Aortic smooth muscle cell (primary cell): ENCODE measurements at places on chromosomes 2 and 18. TPM values are rescaled to one million over a fixed set of nuclear protein-coding genes. Genes with fewer than 3 reads are reported as not detected.

The CDKL4 gene
- 1.2 and 1.7 TPM in 2 replicates for total RNA-seq

The ST8SIA3 gene
- total RNA-seq, result not detected in 2 replicates

The NEU4 gene
- not detected in 2 replicates for total RNA-seq

The PREPL gene
- total RNA-seq, result 74.0 and 89.9 TPM in 2 replicates

The KCNIP3 gene
- 0.13 and 0.31 TPM in 2 replicates for total RNA-seq

The GAREM1 gene
- 1.8 and 2.5 TPM in 2 replicates for total RNA-seq

The CHRNA1 gene
- total RNA-seq, result 0.06 and 0.13 TPM in 2 replicates

The POLE4 gene
- total RNA-seq, result 24.4 and 36.9 TPM in 2 replicates

The ABCG8 gene
- total RNA-seq, result not detected in 2 replicates

The IFIH1 gene
- total RNA-seq, result 5.5 and 8.0 TPM in 2 replicates

The CD28 gene
- under 0.01 TPM in 1 of 2 replicates, not detected in the other for total RNA-seq

The IL36B gene
- total RNA-seq, result not detected in 2 replicates

The DLGAP1 gene
- total RNA-seq, result 0.40 and 2.4 TPM in 2 replicates

The SLC5A7 gene
- total RNA-seq, result not detected in 2 replicates

The CHPF gene
- 107 and 128 TPM in 2 replicates for total RNA-seq

The RETREG2 gene
- total RNA-seq, result 64.1 and 72.9 TPM in 2 replicates
